ENCODE measurements at places on chromosomes 1 and 21.

DNA sequence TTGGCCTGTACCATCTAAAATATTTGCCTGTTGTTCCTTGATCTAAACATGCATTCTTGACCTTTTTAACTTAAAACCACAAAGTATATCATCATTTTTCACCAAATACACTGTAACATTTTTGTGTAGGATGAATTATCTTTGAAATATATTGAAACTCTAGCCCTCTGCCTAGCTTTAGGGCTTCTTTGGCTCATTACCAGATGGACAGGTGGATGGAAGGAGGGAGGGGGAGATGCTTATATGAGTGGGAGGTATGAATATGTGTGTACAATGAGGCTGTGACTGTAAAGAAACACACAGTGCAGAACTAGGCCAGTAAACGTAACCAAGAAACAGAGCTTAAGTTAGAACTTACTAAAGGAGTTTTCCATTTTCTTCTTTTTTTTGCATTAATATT lies 118.5 kb downstream of the ESRRG start:
- no peak for DNase-seq

GRCh38 chr21:42102076-42102475 lies 31.0 kb downstream of the UMODL1 start:
- no peak for DNase-seq

- DNase-seq: no peak
These were observed 196.4 kb downstream of the GREM2 start for GRCh38 chr1:240415532-240415931.

DNA sequence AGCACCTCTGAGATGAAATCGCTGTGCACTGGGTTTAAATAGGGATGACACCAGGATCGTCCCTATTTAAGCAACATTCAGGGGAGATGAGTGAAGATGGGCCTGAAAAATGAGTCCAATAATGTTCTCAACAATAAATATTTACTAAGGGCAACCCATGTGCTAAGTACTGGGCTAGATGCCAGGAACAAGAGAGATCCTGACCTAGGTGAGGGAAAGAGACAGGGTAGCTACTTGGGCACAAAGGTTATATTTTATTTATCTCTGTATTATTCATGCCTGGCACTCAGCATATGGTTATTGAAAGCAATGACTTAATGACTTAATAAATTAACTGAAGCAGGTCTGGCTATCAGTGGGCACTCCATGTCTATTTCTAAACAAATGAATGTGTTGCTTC lies 27.4 kb upstream of the AVPR1B start:
- no peak for DNase-seq

DNA sequence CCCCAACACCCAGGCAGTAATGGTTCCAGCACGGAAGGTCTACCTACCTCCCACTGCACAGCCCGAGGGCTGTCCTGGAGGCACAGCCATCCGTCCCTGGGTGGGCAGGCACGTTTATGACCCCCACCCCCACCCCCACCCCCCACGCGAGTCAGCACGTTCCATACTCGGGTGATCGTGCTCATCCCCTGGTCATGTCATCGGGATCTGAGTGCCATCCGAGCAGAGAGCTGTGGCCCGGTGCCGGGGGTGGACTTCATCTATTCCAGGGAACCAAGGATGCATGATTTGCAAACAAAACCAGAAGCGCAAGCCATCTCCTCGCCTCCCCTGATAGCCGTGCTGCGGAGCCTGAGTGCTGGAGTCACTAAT lies 1.1 kb downstream of the TSPEAR start:
- DNase-seq: no peak

DNA sequence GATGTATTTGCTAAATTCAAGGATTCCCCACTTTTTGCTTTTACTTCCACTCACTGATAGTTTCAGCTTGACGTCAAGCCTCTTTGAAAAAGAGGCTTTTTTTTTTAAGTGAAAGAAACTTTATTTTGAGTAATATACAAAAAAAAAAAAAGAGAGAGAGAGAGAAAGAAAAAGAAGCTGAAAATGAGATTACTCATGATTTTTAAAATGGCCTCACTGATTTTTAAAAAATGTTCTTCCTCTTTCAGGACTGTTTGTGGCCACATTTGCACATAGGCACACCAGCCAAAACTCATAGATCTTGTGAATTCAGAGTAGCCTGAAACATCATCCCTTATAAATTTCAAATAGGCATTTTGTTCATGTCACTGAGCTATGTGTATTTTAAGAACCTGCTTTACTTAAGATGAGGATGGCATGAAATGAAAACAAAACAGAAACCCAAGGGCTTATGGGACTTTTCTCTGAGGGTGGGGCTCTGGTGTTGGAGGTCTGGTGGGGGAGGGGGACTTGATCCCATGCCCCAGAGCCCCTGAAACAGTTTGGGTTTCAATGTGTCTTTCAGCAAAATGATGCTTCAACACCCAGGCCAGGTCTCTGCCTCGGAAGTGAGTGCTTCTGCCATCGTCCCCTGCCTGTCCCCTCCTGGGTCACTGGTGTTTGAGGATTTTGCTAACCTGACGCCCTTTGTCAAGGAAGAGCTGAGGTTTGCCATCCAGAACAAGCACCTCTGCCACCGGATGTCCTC lies 6.1 kb downstream of the ATF3 start:
- DNase-seq: no peak

GRCh38 chr21:32603131-32603530 lies 9.0 kb downstream of the CFAP298 start:
- DNase-seq: no peak

- DNase-seq: peak; percentile 33
These were observed 7.7 kb downstream of the PADI1 start for GRCh38 chr1:17212487-17213121.

- DNase-seq: no peak
These were observed 8.8 kb upstream of the NENF start for GRCh38 chr1:212423879-212424278.

GRCh38 chr21:45040739-45041138 lies 33.6 kb upstream of the ADARB1 start:
- no peak for DNase-seq

GRCh38 chr1:100882698-100883097 lies 11.9 kb downstream of the EXTL2 start:
- no peak for DNase-seq

GRCh38 chr21:46515109-46515508 lies 56.4 kb downstream of the DIP2A start:
- no peak for DNase-seq

DNA sequence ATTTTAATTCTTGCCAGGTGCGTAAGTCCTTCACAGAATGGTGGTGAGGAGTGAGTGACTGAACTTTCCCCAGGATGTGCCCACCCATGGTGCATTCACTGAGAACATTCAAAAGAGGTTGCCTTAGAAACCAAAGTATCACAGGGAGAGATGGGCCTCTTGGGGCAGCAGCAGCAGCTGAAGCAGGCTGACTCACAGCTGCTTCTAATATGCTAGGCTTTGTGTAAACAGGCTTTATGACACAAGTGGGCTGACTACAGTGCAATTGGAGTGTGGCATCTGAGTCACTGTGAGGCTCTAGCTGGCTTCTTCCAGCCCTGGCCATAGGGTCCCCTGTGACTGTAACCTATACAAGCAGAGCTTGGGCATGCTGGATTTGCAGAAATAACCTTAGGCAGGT lies 12.6 kb downstream of the PIGP start:
- DNase-seq: peak; percentile 84

DNA sequence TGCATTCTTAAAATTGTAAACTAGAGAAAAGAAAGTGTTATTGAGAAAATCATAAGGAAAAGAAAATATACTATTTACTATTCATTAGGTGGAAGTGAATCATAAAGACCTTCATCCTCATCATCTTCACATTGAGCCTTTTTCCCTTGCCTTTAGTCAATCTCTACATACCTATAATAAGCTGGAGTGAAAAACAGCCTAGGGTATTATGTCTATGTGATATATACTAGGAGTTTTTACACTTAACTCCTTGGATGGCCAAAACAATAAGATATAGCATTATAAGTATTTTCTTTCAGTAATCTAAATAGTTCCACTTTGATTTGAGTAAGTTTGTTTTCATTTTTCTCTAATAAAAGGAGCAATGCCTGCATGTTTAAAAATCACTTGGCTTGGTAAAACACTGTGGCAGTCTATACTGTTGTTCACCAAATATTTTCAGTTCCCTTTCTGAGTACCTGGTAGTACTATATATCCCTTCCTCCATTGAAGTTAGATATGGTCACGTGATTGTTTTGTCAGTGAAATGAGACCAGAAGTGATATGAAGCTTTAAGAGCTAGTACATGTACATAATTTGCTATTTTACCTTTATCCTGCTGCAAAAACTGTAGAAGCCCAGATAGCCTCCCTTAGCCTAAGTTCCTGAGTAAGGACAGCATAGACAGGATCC lies 78.3 kb downstream of the CLEC20A start:
- DNase-seq: no peak

GRCh38 chr1:19844731-19845495 lies 29.8 kb upstream of the RNF186 start:
- DNase-seq: no peak

GRCh38 chr1:166113630-166114029 lies 53.2 kb downstream of the FAM78B start:
- DNase-seq: no peak

- no peak for DNase-seq
These were observed 35.7 kb downstream of the SDC3 start for GRCh38 chr1:30872948-30873263.

DNA sequence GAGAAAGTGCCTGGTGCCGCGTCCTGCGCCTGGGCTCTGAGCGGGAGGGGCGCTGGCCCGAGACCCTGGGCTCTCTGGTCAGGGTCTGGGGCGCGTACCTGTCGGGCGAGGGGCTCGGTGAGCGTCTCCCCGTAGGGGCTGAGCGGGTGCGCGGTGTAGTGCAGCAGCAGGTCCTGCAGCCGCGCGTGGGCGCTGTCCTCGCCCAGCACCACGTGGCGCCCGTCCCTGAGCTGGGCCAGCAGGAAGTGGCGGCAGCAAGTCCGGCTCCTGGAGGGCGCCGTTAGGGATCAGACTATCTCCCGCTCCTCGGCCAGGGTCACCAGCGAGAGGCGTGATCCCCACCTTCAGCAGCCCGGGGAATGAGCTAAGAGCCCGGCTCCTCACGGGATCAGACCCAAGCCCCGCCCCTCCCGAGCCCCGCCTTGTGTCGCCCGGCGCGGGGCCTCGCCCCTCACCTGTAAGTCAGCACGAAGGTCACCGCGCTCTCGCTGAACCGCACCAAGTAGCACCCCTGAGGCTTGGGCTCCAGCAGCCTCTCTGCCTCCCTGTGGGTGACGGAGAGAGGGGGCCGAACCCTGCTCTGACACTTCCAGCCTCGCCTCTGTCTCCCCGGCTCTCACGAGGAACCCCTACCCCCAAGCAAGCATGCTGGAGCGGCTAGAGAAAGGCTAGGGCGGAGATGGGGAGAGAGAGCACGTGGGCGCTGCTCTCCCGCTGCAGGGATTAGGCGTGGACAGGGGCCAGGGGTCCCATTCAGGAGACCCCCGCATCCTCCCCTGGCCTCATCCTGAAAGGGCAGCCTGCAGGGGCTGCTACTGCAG lies 2.7 kb downstream of the SH2D2A start:
- peak; percentile 70 for DNase-seq

- DNase-seq: no peak
These were observed 5.3 kb downstream of the PTTG1IP start for GRCh38 chr21:44867999-44868700.

All from NCI-H187 (cell line).